ENCODE measurements at places on chromosomes 5 and 9. TPM values are rescaled to one million over a fixed set of nuclear protein-coding genes. Genes with fewer than 3 reads are reported as not detected.

The BTNL3 gene
- 2.2 TPM for total RNA-seq

The GCNT1 gene
- 18.7 TPM for total RNA-seq

The N4BP3 gene
- total RNA-seq = not detected

The UAP1L1 gene
- 6.2 TPM for total RNA-seq

The NME5 gene
- total RNA-seq = 2.3 TPM

DNA sequence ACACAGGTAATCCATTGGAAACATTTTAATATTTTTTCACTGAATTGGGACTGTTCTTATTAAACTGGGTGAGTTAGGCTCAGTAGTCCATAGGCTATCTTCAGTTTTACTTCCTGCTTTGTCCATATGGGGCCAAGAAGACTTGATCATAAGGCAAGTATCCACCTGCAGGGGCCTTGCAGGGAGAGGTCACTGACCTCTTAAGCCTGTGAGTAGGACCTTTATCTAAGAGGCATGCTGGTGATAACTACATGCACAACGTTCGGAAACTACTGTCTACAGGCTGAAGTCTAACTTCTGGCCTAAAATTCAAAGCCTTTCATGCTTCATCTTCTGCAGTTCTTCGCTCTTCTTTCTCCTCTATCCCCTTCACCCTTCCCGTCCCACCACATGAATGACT, 60.1 kb upstream of the GRHPR start:
- peaks cover 11% of the 10 kb centered on the region for H3K36me3 ChIP-seq
- no peak overlapping the region for H3K27ac ChIP-seq
- no peak for DNase-seq

DNA sequence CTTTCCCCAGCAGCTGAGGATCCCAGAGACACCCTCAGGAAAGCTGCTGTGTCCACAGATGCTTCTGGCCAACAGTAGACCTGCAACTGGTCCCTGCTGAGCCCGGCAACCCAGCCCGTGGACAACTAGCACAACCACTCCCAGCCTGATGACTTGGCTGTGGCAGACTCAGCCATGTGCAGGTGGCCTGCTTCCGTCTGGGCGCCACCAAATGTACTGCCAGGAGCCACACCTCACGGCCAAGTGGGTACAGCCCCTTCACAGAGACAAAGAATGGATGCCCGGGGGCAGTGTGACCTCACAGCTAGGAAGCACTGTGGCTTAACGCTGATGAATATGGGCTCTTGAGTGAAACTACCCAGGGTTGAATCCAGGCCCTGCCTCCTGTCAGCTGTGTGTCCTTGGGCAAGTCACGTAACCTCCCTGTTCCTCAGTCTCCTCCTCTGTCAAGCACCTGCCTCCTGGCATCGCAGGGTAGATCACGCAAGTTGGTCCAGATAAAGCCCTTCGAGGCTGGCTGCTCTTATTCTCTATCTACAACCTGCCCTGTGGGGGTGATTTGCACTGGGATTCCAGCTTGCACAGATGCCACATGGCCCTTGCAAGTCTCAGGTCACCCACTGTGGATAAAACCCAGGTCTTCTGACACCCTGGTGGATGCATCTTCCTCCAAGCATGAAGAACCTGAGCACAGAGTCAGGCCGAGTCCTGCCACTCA, 225.0 kb downstream of the PBX3 start:
- no peaks in the 10 kb centered on the region for H3K36me3 ChIP-seq
- no peak overlapping the region for H3K4me3 ChIP-seq
- no peak overlapping the region for H3K27ac ChIP-seq
- H3K4me1 ChIP-seq = no peaks in the 10 kb centered on the region
- no peak for DNase-seq

Data from stomach (tissue), 19 donors.